Nephron progenitor cell (in vitro differentiated cells): ENCODE measurements at places on chromosomes 11 and 22.

DNA sequence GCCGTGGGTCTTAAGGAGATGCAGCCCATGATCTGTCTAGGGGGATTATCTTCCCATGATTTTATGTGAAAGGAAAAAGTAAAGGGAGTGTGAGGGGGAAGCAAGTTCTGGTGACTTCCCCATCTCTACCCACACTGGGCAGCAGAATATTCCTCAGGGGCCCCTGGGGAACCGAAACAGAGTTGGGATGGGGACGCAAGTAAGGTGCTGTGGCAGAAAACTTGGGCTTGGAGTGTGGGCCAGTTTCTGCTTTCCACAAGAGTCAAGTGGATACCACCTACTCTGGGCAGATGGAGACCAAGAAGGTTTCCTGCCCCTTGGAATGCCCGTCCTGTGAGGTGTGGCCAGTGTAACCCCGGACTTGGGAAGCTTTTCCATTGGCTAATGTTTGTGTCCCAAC lies 64.4 kb downstream of the SGSM3 start:
- no peak overlapping the region for H3K27ac ChIP-seq
- peaks cover 10% of the 10 kb centered on the region for H3K4me1 ChIP-seq
- H3K4me3 ChIP-seq: no peak overlapping the region
- H3K27me3 ChIP-seq: no peaks in the 10 kb centered on the region
- DNase-seq: no peak

DNA sequence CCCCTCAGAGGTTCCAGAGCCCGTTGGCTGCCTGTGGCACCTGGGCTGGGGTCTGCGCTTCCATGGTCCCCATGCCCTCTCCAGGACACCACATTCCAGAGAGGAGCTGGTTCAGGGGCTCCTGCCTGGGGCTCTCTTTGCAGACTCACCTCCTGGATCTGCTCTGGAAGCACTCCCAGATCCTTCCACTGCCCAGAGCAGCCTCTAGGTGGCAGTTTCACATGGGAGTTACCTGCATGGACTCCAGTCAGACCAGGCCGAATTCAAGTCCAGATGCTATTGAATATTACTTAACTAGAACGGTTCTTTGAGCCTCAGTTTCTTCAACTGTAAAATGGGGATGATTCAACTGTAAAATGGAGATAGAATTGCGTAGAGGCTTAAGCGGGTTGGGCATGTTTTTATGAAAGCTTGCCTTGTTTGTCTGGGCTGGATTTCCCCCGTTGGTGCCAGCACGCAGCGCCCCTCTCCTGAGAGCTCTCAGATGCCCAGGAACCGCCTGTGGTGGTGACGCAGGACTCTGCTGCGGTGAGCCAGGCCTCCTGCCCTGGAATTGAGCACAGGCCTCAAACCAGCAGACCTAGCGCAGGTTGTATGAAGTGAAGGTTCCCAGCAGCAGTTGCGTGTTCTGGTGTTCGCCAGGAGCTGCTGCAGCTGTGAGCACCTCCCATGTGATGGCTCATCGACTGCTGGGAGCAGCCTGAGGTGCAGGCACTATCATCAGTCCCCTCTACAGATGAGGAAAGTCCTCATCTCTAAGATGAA lies 44.2 kb downstream of the LMO1 start:
- no peaks in the 10 kb centered on the region for H3K36me3 ChIP-seq
- H3K27me3 ChIP-seq: peaks cover 9% of the 10 kb centered on the region
- DNase-seq: peak; percentile 58
- H3K4me3 ChIP-seq: no peak overlapping the region
- H3K4me1 ChIP-seq: peaks cover 31% of the 10 kb centered on the region

DNA sequence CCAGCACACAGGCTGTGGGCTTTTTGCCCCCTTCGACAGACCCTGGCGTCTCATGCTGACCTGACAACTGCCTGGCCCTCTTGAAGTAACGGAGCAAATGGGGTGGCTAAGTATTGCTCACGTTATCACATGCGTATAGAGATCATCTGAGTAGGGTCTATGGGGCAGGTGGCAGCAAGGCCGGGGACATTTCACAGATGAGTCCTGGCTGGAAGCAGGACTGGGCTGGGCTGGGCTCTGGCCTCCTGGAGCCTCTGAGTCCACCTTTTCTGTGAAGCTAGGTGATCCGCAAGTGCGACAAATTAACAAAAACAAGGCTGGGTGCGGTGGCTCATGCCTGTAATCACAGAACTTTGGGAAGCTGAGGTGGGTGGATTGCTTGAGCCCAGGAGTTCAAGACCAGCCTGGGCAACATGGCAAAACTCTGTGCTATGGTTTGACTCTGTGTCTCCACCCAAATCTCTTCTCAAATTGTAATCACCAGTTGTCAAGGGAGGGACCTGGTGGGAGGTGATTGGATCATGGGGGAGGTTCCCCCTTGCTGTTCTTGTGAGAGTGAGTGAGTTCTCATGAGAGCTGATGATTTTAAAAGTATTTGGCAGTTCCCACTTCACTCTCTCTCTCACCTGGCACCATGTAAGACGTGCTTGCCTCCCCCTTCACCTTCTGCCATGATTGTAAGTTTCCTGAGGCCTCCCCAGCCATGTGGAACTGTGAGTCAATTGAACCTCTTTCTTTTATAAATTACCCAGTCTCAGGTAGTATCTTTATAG lies 122.0 kb downstream of the MPPED1 start:
- peaks cover 6% of the 10 kb centered on the region for H3K36me3 ChIP-seq
- H3K4me3 ChIP-seq: no peak overlapping the region
- H3K4me1 ChIP-seq: peaks cover 9% of the 10 kb centered on the region
- H3K27ac ChIP-seq: no peak overlapping the region
- peaks cover 15% of the 10 kb centered on the region for H3K27me3 ChIP-seq

- peaks cover 7% of the 10 kb centered on the region for H3K27me3 ChIP-seq
- DNase-seq: no peak
- no peak overlapping the region for H3K4me3 ChIP-seq
- peaks cover 5% of the 10 kb centered on the region for H3K4me1 ChIP-seq
Measured at GRCh38 chr11:19756675-19757475, 44.2 kb downstream of the NAV2 start.

DNA sequence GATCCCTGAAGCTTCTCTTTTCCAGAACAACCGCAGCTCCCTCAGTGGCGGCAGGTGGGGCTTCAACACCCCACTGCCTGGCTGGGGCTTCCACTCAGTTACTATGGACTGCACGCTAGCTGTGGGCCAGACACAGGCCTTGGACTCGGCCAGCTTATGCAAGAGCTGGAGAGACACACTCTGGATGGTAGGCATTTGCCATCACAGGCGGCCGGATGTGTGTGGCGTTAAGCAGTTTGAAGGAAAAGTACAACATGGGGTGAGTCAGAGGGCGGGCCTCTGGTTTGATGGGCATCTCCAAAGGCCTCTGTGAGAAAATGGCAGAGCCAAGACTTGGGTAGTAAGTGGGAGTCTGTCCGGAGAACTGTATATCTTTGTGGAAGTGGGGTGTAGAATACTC lies 17.6 kb downstream of the KCNJ4 start:
- peaks cover 9% of the 10 kb centered on the region for H3K27me3 ChIP-seq
- no peak for DNase-seq
- H3K27ac ChIP-seq: no peak overlapping the region
- no peaks in the 10 kb centered on the region for H3K4me1 ChIP-seq
- H3K36me3 ChIP-seq: no peaks in the 10 kb centered on the region
- H3K4me3 ChIP-seq: no peak overlapping the region

GRCh38 chr11:112465433-112466024 lies 204.9 kb upstream of the PLET1 start:
- DNase-seq: no peak
- peak overlapping the region; percentile 7 for H3K27ac ChIP-seq
- H3K4me3 ChIP-seq: no peak overlapping the region
- H3K4me1 ChIP-seq: peaks cover 13% of the 10 kb centered on the region
- H3K27me3 ChIP-seq: peaks cover 23% of the 10 kb centered on the region

DNA sequence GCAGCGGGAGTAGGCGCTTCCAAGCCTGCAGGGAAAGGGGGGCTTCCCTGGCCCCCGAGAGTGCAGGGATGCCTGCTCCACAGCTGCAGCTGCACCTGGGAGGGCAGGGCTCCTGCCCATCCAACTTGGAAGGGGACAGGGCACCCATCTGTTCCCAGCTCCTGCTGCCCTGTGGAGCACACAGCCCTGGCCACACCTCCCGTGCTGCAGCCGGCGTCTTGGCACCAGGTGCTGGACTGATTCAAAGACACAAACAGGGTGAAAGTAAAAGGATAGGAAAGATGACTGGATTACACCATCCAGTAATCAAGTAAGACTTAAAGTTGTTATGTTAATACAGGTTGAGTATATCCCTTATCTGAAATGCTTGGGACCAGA lies 14.8 kb downstream of the NPAT start:
- DNase-seq: no peak
- peaks cover 8% of the 10 kb centered on the region for H3K4me1 ChIP-seq
- H3K27ac ChIP-seq: no peak overlapping the region

DNA sequence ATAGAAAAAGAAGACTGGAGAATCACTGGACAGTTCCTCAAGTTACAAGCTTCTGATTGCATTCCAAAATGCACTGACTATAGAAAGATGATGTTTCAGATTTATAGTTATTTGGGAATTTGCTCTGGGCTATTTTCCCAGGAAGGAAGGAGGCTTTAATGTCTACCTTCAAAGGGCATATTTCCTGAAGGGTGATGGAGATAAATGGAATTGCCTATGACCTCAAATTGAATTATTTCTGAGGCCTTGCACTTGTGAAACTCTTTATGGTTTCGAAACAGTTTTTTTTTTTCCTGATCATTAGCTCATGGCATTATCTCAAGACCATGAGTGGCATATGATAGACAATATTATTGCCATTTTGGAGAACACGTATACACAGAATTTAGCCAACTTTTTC lies 333.9 kb downstream of the METTL15 start:
- no peak for DNase-seq
- no peak overlapping the region for H3K4me3 ChIP-seq
- no peaks in the 10 kb centered on the region for H3K27me3 ChIP-seq
- no peaks in the 10 kb centered on the region for H3K36me3 ChIP-seq

GRCh38 chr11:3041699-3042441 lies 15.4 kb downstream of the CARS1 start:
- H3K27ac ChIP-seq: no peak overlapping the region
- no peaks in the 10 kb centered on the region for H3K27me3 ChIP-seq
- H3K4me3 ChIP-seq: no peak overlapping the region

GRCh38 chr11:102794382-102794781 lies 3.6 kb downstream of the MMP1 start:
- H3K36me3 ChIP-seq: no peaks in the 10 kb centered on the region
- H3K4me3 ChIP-seq: no peak overlapping the region
- no peak overlapping the region for H3K27ac ChIP-seq
- peak; percentile 6 for DNase-seq
- no peaks in the 10 kb centered on the region for H3K27me3 ChIP-seq

DNA sequence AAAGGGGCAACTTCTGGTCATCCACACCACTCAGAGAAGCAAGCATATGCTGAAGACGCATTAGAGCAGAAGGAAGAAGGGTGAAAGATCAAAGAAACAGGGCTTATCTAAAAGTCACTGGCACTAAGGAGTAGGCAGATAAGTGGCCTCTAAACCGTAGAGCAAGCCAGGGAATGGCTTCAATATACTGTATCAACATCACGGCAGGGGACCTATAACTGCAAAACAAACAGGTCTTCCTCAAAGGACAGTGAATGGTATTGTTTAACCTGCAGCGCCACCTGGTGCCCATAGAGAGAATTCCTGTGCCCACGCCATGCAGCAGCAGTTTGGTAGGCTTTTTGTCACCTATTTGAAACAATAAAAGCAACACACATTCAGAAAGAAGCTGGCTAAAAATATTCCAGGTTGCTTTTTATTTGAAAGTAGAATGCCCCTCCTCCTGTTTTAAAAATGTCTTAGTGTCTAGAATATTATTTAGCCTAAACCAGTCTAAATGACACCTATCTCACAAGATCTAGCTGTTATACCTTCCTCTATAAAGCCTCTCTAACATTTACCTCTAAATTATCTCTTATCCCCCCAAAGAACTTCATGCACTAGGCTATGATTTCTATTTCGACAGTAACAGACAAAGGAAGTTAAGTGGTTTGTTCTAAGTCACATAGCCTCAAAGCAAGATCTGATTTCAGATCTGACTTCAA lies 21.8 kb downstream of the SNX19 start:
- peaks cover 25% of the 10 kb centered on the region for H3K4me1 ChIP-seq
- DNase-seq: peak; percentile 80
- H3K27me3 ChIP-seq: no peaks in the 10 kb centered on the region
- H3K27ac ChIP-seq: no peak overlapping the region
- peaks cover 31% of the 10 kb centered on the region for H3K36me3 ChIP-seq

- peaks cover 31% of the 10 kb centered on the region for H3K4me1 ChIP-seq
- peak overlapping the region; percentile 83 for H3K4me3 ChIP-seq
- H3K27ac ChIP-seq: no peak overlapping the region
- peaks cover 15% of the 10 kb centered on the region for H3K27me3 ChIP-seq
- DNase-seq: peak; percentile 59
- H3K36me3 ChIP-seq: peaks cover 8% of the 10 kb centered on the region
Measured at GRCh38 chr11:64234647-64235379, 429 bp downstream of the VEGFB start.

- peak overlapping the region; percentile 50 for H3K27ac ChIP-seq
- H3K27me3 ChIP-seq: peaks cover 7% of the 10 kb centered on the region
- no peak for DNase-seq
- H3K4me3 ChIP-seq: no peak overlapping the region
- peaks cover 56% of the 10 kb centered on the region for H3K4me1 ChIP-seq
- H3K36me3 ChIP-seq: no peaks in the 10 kb centered on the region
Measured at GRCh38 chr11:79512706-79513469, 72.1 kb upstream of the TENM4 start.
